ENCODE measurements at places on chromosomes 16 and 17.

DNA sequence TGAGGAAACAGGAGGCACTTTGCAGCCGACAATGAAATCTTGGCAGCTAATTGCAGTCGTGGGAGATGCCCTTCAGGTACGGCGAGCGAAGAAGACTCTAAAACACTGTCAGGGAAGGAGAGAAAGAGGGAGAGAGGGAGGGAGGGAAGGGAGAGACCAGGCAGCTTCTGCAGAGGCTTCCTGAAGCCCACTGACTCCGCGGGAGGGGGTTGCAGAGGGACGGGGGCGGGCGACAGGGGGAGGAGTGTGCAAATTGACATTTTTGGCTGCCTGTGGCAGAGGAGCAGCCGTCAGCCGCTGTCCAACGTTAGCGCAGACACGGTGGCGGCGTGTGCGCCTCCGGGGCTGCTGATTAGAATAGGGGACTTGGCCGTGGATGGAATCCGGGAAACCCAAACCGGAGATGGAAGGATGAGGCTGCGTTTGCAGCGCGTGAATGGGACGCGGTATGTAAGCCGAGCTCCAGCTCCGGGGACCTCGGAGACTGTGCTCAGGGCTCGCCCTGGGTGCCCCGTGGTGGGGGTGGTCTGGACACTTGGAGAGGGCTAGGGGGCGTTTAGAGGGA lies 849.1 kb upstream of the RBFOX1 start:
- DNase-seq = no peak

DNA sequence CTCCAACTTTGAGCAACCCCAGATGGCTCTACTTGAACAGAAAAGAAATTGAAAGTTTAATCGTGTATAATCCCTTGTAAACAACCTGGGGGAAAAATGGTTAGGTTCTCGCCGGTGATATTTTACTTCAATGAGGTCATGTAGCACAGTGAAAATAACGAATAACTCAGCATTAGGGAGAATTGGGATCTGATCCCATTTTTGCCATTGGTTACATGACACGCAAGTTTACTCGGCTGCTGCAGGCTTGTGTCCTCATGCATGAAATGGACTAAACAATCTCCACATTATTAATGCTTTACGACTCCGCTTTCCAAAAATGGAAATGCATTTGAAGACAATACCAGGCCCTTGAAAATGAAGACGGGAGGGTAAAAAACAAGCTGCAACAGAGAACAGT lies 45.5 kb upstream of the LRRC37A3 start:
- no peak for DNase-seq

DNA sequence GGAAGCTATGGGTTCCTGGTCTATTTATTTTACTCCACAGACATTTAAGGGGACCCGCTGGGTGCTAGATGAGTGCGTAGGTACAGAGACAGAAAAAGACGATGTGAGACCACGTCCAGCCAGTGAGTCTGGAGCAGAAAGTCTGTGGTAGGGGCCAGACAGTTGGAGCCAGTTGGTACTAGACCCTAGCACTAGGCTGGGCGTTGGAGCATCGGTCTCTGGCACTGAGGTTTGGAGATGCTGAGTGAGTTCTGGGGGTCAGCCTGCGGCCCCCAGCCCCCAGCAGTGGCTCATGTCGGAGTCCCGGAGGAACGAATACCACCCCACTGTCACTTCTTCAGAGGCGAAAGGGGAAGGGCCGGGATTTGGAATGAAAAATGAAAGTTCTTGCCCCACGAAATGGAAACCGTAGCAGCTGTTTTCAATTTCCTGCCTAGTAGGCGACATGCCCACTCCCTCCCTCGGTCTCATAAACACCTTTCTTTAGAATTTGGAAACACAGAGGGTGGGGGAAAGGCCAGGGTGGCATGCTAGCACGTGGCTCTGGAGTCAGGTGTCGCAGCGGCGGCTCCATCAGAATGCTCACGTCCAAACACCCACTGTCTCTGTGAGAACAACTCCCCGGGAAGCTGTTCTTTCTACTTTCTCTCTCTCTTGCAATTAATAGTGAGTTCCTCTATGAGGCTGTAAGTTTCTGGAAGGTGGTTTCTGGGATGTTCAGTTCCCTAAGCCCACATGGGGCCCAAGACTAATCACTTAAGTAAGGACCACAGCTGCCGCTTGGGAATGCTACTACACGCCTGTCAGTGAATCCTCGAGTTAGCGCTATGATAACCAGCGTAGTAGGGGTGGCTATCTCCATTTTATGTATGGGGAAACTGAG lies 96.8 kb downstream of the IRF8 start:
- DNase-seq = peak; percentile 41

- no peak for DNase-seq
These were observed 12.4 kb upstream of the TIMP2 start for GRCh38 chr17:78937561-78937960.

DNA sequence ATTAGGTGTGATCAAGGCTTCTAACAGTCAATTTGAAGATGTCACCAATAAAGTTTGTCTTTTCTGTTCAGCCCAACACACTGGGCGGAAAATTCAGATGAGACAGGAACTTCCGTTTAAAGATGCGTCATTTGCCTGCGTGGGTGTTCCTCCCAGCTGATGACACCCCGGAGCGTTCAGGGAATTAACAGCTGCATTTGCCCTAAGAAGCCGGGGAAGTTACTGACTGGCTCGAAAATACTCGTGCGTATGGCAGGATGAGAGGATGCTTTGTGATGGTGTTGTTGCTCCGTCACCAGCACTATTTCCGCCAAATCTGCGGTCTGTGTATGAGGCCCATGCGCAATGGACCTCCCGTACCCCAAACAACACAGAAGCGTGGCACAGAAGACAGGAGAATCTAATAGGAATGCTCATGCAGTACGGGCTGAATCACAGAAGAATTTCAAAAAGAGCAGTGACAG lies 11.9 kb upstream of the PVALEF start:
- no peak for DNase-seq

- no peak for DNase-seq
These were observed 7.3 kb upstream of the CD79B start for GRCh38 chr17:63939401-63939800.

- no peak for DNase-seq
These were observed 10.0 kb upstream of the HP start for GRCh38 chr16:72044296-72044695.

DNA sequence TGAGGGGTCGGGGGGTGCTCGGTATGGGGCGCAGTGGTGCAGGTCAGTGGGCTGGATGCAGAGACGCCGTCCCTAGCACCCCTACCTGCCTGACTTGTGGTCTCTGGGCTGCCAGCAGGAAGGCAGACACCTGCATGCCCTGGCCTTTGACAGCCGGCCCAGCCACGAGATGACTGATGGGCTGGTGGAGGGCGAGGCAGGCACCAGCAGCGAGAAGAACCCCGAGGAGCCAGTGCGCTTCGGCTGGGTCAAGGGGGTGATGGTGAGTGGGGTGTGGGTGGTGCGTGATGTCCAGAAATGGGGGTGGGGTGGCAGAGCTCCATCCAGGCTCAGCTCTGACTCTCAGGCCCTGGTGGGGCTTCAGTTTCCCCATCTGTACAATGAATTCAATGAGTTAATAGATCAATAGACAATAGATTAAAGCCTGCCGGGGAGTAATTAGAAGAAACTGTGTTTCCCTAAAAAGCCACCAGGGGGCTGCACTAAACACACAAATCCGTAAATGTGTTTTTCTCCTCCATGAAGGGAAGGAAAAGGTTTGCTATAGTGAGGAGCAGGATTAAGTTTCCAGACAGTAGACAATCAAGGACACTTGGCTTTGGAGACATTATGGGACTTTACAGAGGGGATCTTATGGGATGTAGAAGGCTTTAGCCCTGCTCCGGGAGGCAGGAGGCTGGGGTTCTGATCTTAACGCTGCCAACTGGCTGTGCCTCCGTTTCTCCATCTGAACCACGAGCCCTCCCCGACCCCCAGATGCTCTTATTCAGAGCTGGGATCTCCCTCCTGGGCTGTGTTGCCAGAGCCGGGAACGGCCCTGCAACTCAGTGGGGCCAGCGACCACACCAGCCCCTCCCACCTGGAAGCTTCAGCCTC lies 2.2 kb downstream of the SLC12A3 start:
- peak; percentile 27 for DNase-seq

GRCh38 chr17:59837308-59838051 lies 55.3 kb downstream of the TUBD1 start:
- peak; percentile 75 for DNase-seq

- no peak for DNase-seq
These were observed 215.7 kb downstream of the PRKCA start for GRCh38 chr17:66518108-66518507.

DNA sequence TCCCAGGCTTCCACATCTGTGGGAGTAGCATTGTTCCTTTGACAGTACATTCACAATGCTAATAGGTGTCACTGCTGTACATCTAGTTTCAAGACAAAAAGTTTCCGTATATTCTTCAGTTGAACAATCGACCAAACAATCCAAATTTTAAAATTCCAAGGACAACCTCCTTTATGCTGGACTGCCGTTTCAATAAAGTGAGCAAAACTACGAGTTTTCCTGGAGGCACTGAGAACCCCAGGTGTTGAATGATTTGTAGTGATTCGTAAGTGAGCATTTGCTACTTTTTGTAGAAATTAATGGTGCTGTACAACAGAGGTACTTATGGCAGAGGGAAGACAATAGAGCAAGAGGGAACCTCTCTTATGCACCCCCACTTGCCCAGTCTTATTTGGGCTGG lies 71.2 kb upstream of the NACA2 start:
- DNase-seq = no peak

- no peak for DNase-seq
These were observed 4.6 kb upstream of the KRT16 start for GRCh38 chr17:41617136-41617535.

GRCh38 chr16:86934581-86935375 lies 356.4 kb downstream of the FOXL1 start:
- no peak for DNase-seq

Measured in stimulated activated CD4-positive, alpha-beta T cell treated with anti-CD3 and anti-CD28 coated beads, Interleukin-2, amount 100 ng/mL, for 4 hours (primary cell).